ENCODE measurements at places on chromosomes 5 and 9.

- DNase-seq, result no peak
Measured at GRCh38 chr9:121289026-121289771, 21.2 kb downstream of the GSN start.

DNA sequence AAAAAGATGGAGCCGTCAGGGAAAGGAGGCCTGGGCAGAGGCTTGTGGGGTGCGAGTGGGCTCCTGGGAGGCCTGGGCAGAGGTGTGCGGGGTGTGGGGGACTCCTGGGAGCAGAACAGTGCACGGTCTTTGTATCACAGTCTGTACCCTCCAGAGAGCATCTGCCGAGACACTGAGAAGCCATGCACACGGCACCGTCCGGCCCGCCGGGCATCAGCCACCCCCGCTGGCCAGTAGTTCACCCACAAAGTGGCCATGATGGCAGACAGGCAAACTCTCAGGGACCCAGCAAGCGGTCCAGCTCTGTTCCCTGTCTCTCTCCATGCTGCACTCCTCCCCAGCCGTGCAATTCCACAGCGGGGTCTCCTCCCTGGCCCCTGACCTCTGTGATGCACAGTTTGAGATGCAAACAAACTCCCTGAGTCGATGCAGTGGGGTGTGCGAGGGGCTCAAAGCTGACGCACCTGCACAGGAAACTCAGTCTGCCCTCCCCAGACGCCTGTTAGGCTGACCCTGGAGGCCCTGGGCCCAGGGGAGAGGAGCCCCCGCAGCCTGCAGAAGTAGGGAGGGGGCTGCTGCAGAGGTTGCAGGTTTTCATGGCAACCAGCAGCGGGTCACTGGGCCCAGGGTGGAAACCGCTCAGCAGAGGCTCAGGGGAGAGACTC lies 9.1 kb upstream of the GPSM1 start:
- no peak for DNase-seq

- no peak for DNase-seq
Measured at GRCh38 chr5:33088176-33088575, 352.6 kb upstream of the TARS1 start.

- no peak for DNase-seq
Measured at GRCh38 chr5:54886866-54887265, 98.5 kb downstream of the ESM1 start.

- DNase-seq, result no peak
Measured at GRCh38 chr9:116416421-116416820, 262.8 kb downstream of the PAPPA start.

DNA sequence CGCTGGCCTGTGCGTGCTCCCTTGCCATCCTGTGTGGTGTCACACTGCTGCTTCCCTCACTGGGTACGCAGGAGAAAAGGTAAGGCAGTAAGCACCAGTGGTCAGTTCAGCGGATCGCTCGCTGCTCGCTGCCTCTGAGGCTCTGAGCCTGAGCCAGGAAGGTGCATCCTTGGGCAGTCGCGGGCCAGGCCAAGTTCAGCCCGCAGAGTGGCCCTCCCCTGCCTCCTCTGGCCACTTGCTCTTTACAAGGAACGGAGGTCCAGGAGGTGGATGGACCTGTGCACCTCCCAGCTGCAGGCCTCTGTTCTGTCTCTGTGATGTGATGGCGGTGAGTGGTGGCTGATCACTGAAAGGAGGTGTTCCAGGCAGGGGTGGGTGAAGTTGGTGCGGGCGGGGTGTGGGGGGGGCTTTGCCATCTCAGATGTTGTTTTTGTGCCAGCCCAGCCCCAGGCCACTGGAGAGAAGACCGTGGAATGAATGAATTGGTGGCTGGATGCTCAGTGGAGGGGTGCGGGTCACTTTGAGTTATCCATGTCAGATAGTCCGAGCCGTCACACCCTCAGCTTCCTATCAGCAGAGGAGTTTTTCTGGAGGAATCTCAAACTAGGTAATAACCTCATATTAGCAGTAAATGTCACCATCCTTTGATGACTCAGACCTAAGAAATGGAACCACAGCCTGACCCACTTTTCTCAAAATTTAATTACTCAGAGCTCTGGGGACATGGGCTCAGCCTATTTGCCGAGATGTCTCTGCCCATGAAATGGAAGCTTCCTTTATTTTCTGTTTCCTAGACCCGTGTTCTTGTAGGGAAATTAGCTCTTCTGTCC lies 7.3 kb downstream of the COL5A1 start:
- no peak for DNase-seq

- DNase-seq, result no peak
Measured at GRCh38 chr5:144072518-144072927, 97.9 kb downstream of the YIPF5 start.

DNA sequence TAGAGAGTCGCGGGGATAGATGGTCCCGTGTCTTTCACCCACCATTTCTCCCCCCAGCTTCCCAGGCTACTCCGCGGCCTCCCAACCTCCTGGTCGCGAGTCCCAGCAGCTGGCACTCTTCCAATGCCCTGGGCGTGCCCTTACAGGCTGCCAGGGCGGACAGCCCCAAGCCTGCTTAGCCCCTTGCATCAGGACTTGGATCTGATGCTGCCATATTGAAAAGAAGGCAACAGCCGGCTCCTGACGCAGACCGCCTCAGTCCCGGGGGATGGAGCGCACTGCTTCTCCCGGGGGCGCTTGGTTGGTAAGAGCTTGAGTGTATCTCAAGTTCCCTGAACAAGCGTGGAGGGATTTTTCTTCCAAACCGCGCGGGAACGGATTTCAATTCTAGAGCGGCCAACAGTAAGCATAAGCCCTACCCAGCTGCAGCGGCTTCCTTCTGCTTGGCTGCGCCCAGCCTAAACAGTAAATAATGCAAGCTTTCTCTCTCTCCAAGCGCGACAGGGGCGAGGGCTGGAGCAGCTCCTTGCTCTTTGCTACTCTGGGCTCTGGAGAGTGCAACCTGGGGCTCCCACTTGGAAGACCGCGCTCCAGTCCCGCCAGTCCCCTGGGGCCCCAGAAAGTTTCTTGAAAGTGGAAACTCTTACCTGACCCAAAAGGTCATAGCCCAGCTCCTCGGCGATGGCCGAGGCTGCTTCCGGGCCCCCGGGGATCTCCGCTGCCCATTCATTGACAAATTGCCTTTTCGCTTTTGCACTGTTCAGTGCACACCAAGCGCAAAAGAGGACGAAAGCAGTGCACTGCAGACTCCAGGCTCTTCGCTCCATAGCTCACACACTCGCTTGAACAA lies 607 bp downstream of the PCSK1 start:
- DNase-seq, result no peak

GRCh38 chr5:180041301-180042274 lies 30.0 kb downstream of the RNF130 start:
- DNase-seq, result no peak

GRCh38 chr9:106481013-106481609 lies 381.9 kb upstream of the ZNF462 start:
- DNase-seq, result peak; percentile 75

- no peak for DNase-seq
Measured at GRCh38 chr5:12413585-12413984, 509.3 kb upstream of the CTNND2 start.

DNA sequence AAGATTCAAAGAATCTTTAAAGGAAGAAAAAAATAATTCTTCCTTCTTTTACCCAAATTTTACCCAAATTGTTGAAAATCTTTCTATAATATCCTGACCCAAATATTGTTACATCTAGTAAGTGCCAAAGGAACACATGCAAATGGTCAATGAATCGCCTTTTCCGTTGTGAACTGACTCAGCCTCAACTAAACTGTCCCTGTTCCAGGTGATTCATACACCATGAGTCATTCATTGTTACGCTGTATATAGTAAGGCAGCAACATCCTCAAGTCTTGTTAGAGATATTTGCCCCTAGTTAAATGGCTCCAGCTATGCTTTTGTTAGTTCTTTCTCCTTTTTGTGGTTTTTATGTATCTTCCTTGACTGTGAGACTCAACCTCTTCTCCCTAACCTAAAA lies 9.7 kb downstream of the PTGER4 start:
- DNase-seq, result peak; percentile 76

- DNase-seq, result no peak
Measured at GRCh38 chr5:143016777-143017516, 246.8 kb downstream of the ARHGAP26 start.

DNA sequence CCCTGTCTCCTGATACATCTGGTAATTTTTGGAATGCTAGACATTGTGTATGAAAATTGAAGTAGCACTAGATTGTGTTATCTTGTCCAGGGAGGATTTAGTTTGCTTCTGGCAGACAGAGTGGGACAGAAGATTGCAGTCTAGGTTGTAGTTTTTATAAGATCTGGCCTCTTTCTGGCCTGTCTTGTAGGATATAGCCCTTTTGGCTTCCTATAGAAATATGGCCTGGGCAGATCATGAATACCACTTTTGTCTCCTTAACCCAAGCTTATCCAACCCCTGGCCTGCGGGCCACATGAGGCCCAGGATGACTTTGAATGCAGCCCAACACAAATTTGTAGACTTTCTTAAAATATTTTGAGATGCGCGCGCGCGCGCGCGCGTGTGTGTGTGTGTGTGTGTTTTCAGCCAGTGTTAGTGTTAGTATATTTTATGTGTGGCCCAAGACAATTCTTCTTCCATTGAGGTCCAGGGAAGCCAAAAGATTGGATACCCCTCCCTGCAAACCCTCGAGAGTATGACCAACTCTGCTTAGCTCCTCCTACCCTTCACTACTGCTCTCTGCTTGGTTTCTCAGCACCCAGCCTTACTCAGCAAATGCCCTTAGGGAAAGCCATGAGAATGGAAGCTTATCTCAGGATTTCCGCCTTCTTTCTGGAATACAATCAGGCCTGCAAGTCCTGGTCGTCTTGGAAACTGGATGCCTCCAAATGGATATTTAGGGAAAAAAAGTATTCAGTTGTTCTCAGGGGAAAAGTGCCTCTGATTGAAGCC lies 26.5 kb downstream of the ANKRD33B start:
- peak; percentile 45 for DNase-seq

GRCh38 chr9:127388856-127389238 lies 8.1 kb upstream of the SLC2A8 start:
- DNase-seq, result no peak

DNA sequence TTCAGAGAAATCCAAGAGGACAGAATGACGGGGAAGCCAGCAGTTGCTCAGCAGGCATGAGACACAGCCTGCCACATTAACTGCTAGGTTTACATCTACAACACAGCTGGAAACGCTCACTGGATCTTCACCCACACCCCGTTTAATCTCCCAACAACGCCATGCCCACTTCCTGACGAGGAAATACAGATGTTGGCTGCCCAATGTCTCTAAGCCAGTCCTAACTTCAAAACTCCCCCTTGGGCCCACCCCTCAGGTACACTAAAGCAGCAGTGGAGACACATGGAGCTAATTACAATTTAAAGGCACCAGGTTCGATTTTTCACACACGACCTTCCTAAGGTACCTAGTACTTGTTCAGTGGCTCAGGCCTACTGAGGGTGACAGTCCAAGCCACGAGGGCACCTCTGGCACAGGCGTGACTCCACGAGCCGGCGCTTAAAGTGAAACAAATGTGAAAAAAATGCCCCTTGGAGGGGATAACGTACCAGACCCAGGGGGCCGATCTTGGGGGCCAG lies 904 bp downstream of the RPL12 start:
- peak; percentile 19 for DNase-seq

DNA sequence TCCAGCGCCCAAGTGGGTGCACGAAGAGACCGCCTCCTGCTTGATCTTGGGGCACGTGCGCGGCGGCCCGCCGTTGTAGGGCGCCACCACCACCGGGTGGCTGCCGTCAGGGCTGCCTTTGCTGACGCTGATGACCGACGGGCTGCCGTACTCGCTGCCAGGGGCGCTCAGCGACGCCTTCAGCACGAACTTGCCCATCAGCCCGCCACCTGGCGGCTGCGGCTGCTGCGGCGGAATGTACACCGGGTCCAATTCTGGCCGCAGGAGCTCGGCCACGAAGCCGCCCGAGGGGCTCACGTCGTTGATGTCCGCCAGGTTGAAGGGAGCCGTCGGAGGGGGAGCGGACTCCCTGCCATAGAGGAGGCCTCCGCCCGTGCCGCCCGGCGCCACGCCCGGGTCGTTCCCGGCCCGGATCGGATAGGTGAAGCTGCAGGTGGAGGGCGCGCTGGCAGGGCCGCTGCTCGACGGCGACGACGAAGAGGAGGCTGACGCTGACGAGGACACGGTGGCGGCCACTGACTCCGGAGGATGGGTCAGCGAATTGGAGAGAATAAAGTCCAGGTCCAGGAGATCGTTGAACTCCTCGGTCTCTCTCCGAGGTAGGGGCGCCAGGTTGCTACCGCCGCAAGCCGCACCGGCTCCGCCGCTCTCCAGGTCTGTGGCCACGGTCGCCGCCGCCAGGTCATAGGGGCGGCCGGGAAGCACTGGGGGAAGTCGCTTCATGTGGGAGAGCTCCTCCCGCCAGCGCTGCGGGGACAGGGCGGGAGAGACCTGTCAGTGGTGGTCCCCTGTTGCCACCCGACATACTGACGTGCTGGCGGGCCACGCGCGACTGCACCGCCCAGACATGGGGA lies 1.8 kb downstream of the KLF4 start:
- DNase-seq, result no peak

- DNase-seq, result no peak
Measured at GRCh38 chr9:132295181-132295580, 59.6 kb downstream of the SETX start.

GRCh38 chr5:7420510-7421280 lies 24.8 kb downstream of the ADCY2 start:
- DNase-seq, result no peak

DNA sequence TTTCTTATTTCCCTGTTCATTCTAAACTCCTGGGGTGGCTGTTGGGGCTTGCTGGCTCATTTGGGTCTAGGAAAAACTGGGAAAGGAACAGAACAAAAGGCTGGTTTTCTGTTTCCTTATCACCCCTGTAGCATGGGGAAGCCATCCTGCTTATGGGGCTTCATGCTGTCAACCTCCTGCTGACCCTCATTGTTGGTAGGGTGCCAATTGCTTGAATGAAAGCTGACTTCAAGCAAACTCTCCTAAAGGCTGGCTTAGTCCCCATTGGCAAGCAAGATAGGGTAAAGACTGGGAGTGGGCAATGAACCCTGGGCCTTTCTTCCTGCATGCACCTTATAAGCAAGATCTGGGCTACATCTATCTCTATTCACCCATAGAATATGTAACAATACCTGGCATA lies 511.6 kb downstream of the DMAC1 start:
- DNase-seq, result no peak

All from keratinocyte (primary cell).